Epithelial cell of proximal tubule (primary cell): ENCODE measurements at places on chromosomes 11 and 22. TPM values are rescaled to one million over a fixed set of nuclear protein-coding genes. Genes with fewer than 3 reads are reported as not detected.

The APOL3 gene
- 2.1 and 4.8 TPM in 2 replicates for total RNA-seq

The MRGPRX4 gene
- not detected in 2 replicates for total RNA-seq

The KDM4D gene
- 1.7 and 1.8 TPM in 2 replicates for total RNA-seq

The NDUFC2 gene
- total RNA-seq: 159 and 164 TPM in 2 replicates

The BIRC2 gene
- total RNA-seq: 58.3 and 85.3 TPM in 2 replicates

The TRPM5 gene
- not detected in 2 replicates for total RNA-seq

DNA sequence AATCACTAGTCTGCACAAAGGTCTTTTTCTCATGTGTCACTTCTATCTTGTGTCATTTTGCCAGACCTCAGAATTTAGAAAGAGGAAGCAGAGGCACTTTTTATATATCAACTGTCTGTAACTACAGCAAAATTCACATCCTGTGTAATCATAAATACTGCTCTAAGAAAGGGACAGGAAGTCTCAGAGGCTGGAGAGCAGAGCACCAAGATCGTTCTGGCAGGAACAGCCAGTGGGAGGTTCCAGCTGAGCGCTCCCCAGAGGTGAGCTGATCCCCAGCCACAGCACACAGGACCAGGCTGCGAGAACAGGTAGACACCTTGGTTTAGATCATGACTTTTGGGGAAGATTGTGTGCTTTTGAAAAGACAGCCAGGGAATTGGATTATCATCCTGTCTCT, at the start of gene MS4A7:
MS4A7 (plus strand) TSS at position 179 of the 400 bp plus-strand sequence. CDS start 4,610 bp downstream, outside the sequence.
- DNase-seq: no peak

GRCh38 chr11:67449116-67449844, 3.2 kb downstream of the GPR152 start:
- no peak for DNase-seq

DNA sequence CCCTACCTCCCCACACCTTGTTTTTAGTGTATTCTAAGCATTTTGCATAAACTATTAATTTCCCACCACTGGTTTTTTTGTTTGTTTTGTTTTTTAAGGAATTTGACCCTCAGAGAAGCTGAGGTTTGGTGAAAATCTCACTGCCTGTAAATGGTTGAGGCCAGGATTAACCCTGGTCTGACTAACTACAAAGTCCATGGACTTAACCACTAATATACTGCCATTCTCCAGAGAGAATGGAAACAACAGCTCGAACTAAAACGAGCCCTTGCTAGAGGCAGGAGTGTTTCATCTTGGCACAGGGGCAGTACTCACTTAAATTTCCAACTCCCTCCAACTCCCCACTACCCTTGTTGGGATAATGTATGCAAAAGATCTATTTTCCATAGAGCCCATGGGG, 3.0 kb downstream of the CTNND1 start:
- DNase-seq: no peak

DNA sequence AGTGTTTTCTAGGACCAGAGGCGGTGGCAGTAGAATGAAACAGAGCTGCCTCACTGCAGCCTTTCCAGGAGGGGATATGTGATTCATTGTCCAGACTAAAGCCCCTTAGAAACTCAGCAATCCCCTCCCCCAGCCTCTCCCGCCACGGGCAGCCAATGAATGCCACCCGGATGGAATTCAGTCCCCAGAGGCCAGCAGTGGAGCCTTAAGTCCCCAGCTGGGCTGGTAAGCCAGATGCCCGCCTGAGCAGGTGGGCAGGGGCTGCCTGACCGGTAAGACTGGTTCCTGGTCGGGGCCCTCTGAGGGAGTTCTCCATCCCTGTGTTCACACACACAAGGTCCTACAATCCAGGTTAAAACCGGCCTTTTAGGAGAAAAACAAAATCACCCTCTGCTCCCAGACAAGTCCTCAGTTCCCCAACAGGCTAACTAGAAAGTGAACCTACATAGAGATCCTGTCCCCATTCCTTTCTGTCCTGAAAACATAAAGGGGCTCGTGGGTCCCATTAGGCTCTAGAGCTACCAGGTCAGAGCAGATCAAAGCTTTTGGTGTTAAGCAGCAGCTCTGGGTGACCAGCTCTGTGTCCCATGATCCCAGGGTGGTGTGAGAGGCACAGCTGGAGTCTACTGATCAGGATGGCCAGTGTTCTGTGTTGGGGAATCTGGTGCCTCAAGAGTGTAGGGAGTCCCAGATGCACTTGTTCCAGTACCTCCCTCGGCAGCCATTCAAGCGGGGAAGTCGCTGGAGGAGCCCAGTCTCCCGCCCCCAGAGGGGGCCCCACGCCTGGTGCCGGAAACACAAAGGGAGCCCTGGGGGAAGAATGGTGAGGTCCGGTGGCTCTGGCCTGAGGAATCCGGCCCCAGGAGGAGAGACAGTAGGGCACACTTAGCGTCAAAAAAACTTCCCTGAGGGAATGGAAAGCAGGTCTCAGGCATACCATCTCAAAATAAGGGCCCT, 2.6 kb downstream of the PATZ1 start:
- DNase-seq: no peak

- DNase-seq: no peak
Measured at GRCh38 chr22:25702571-25703167, 39.3 kb upstream of the MYO18B start.

DNA sequence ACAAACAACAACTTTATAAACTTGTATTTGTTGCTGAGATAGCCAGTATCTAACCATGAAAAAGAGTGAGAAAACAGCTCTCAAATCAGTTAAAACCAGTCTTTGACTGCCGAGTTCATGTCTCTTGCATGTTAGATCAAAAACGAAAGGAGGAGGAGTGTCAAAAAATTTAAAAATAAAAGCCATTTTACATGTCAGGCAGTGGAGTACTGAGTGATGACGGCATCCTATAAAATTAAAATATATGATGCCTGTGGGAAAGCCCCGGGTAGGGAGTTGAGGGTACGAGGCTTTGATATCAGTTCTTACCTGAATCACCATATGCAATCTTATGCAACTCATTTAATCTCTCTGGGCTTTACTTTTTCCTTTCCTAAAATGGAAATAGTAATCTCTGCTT, 117.3 kb downstream of the ETS1 start:
- DNase-seq: no peak

DNA sequence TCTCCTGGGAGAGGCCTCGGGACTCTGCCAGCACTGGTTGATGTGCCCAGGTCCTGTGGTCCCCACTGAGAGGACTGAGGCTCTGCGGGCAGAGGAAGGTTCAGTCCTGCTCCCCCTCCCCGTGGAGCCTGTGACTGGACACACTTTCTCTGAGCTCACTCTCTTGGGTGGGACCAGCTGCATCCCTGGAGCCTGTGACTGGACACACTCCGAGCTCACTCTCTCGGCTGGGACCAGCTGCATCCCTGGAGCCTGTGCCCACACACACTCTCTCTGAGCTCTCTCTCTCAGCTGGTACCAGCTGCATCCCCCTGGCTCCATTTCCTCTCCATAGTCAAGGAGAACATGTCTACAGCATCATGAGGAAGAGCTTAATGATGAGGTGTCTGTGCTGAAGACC, 39.5 kb downstream of the TOLLIP start:
- DNase-seq: no peak

DNA sequence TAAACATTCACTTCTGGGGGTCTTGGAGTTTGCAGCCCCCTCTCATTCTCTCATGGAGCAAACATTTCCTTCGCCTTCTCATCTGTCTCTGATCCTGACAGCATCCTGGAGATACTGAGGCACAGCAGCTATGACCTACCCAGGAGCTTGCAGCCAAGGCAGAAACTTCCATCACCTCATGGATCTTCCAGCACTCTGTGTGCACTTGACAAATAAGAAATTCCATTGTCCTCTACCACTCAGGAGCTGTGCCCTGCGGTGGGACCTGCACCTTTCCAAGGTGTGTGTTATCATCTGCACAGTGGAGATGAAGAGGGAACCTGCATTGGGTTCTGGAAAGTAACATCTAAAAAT, 49.1 kb downstream of the GGTLC2 start:
- DNase-seq: no peak

DNA sequence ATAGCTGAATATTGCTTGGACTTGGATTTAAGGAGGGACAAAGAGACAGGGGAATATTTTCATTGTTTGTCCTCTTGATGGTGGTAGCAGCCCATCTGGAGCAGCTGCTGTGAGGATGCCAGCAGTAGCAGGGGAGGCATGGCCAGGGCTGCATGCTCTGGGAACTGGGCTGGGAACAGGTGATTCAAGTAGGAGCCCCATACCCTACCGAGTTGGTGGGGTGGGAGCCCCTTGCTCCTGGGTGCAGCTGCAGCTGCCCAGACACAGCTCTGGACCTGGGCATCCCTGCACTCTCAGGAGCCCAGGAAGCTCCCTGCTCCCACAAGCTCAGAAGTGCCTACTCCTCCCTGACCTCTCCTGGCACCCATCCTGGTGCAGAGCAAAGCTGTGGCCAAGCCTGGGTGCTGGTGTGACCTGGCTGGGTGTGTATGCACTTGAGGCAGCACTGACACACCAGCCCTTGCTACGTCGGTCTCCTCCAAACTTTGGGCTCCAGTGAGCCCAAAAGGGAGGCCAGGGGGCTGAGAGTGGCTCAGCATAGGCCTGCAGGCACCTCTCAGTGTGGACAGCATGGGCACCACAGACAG, 341.8 kb upstream of the CCDC179 start:
- no peak for DNase-seq

DNA sequence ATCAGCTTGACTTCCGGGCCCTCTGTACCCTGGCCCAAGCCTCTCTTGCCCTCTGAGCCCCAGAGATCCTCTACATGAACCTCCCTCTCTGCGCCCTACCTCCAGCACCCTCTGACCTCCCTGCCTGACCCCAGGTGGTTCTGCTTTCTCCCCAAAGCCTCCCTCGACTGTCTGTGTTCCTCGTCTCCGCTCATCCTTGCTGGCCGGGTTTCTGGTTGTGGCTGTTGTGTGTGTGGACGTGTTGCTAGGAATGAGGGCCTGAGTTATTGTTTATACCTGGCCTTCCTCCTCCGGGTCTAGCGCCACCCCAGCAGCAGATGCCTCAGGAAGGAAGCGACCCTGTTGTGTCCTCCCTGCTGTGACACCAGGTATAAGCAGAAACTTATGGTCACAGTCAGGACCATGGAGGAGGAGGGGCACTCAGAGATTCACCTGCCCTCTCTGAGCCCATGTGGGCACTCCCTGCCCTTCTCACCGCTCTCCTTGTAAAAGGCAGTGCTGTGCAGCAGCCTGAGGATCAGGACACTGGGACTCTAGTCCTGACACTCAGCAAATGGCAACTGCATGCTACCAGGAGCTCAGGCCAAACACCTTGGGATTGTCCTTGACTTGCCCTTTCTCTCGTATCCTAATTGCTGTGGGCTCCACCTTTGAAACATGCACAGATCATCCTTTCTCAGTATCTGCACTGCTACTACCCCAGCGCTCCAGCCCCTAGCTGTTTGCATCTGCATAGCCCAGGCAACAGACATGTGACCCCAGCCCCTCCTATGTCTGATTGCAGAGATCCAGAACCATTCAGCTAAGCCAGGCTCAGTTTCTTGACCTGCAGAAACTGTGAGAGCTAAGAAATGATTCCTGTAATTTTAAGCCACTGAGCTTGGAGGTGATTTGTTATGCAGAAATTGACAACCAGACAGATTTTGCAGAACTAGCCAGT, 140.1 kb downstream of the ST3GAL4 start:
- DNase-seq: no peak

DNA sequence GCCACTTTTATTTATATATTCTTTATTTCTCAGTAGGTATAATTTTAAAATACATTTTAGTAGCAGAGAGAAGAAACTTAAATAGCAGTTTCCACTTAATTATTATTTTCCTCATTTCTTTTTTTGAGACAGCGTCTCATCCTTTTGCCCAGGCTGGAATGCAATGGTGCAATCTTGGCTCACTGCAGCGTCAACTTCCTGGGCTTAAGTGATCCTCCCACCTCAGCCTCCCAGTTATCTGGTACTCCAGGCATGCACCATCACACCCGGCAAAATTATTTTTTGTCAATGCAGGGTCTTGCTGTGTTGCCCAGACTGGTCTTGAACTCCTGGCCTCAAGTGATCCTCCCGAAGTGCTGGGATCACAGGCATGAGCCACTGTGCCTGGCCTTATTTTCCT, 38.3 kb downstream of the ATG13 start:
- DNase-seq: no peak

GRCh38 chr22:26460202-26460601, 23.4 kb downstream of the HPS4 start:
- DNase-seq: no peak

DNA sequence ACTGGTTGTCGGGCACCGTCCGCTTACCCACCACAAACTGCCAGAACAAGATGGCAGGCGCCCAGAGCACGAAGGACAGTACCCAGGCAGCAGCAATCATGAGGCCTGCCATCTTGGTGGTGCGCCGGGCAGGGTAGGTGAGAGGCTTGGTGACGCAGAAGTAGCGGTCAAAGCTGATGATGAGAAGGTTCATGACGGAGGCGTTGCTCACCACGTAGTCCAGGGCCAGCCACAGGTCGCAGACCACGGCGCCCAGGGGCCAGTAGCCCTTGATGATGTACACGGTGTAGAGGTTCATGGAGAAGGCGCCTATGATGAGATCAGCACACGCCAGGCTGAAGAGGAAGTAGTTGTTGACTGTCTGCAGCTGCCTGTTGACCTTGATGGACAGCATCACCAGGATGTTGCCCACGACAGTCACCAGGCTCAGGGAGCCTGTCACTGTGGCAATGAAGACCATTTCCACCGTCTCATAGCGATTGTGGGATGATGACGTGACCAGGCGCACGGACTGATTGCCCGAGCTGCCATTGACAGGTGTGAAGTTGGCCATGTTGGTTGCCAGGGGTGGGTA, 4.6 kb downstream of the MDK start:
- no peak for DNase-seq

- DNase-seq: no peak
Measured at GRCh38 chr11:61335355-61335710, 2.3 kb downstream of the TKFC start.

GRCh38 chr22:31681349-31682345, 19.6 kb upstream of the PISD start:
- no peak for DNase-seq
